ENCODE measurements at places on chromosomes 1 and 21. TPM values are rescaled to one million over a fixed set of nuclear protein-coding genes. Genes with fewer than 3 reads are reported as not detected.

The PYHIN1 gene
- not detected for total RNA-seq

The RNU1-3 gene
- under 0.01 TPM for total RNA-seq

The C8B gene
- not detected for total RNA-seq

The OR6K6 gene
- not detected for total RNA-seq

The ATP6V1G3 gene
- not detected for total RNA-seq

The RIMS3 gene
- total RNA-seq: 3.6 TPM

The C1orf226 gene
- total RNA-seq: 0.08 TPM

The CYP4A11 gene
- not detected for total RNA-seq

The GPATCH4 gene
- total RNA-seq: 18.7 TPM

The SPRR5 gene
- not detected for total RNA-seq

The PPM1J gene
- 18.3 TPM for total RNA-seq

The CCDC30 gene
- total RNA-seq: 0.04 TPM

The CFHR5 gene
- total RNA-seq: not detected

The OR2M3 gene
- not detected for total RNA-seq

The EDARADD gene
- total RNA-seq: 4.7 TPM

The MIXL1 gene
- not detected for total RNA-seq

The CEP85 gene
- 9.3 TPM for total RNA-seq

The NLRP3 gene
- 7.0 TPM for total RNA-seq

The MMP23B gene
- 3.7 TPM for total RNA-seq

The OXCT2 gene
- 3.2 TPM for total RNA-seq

The BSND gene
- not detected for total RNA-seq

The RNF115 gene
- total RNA-seq: 5.2 TPM

The SLFNL1 gene
- not detected for total RNA-seq

The CLCNKA gene
- total RNA-seq: not detected

The CELSR2 gene
- total RNA-seq: 16.9 TPM

The UBL4B gene
- not detected for total RNA-seq

The CDC7 gene
- total RNA-seq: 11.8 TPM

The IL19 gene
- total RNA-seq: not detected

The VWA5B1 gene
- total RNA-seq: not detected

The SLAMF7 gene
- 0.19 TPM for total RNA-seq

The FAM177B gene
- not detected for total RNA-seq

The GJA9 gene
- 0.08 TPM for total RNA-seq

The ZNF648 gene
- total RNA-seq: not detected

The RPTN gene
- not detected for total RNA-seq

The AVPR1B gene
- total RNA-seq: not detected

The NBPF4 gene
- not detected for total RNA-seq

The CNR2 gene
- not detected for total RNA-seq

The B3GALT2 gene
- total RNA-seq: not detected

The PALMD gene
- total RNA-seq: 5.4 TPM

The C4BPA gene
- total RNA-seq: not detected

The HTR6 gene
- not detected for total RNA-seq

The VAMP4 gene
- 8.4 TPM for total RNA-seq

The LMX1A gene
- not detected for total RNA-seq

The C1orf87 gene
- total RNA-seq: 0.94 TPM

Data from hair follicular keratinocyte (primary cell).